ENCODE measurements at places on chromosomes 4 and X. TPM values are rescaled to one million over a fixed set of nuclear protein-coding genes. Genes with fewer than 3 reads are reported as not detected.

The KCND1 gene
- total RNA-seq: 0.38 TPM

DNA sequence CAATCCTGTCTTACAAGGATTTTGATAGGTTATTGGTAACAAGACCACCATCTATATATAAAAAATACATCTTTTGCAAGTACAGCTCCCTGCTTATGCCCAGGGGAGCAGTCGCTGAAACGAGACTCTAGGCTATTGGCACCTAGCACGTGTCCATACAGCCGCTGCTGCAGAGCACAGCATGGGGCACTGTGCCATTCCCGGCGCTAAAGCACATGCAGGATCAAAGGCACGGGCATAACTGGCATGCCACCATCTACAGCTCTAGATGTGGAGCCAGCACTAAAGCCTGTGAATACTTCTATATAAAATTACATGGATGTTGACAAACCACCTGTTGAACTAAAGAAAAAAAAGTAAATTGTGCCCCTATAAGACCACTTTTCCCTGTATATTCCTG, 144.8 kb downstream of the COL25A1 start:
- DNase-seq: no peak

GRCh38 chrX:20252381-20253231, 14.1 kb downstream of the RPS6KA3 start:
- peak; percentile 59 for DNase-seq

DNA sequence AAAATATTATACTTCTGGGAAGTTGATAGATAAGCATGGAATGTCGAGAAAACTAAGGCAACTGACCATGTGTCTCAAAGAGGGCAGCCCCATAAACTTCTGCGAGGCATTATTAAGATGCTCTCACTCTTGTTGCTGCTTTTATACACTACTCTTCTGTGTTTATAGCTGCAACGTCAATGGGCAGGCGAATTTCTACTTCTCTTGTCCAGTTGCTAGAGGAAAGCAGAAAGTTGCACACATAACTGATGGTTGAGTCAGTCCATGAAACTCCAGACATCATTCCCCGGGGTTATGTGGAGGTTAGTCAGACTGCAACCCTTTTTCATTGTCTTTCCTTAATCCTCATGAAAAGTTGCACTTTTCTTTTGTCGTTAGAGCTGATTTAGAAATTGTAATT, 39.8 kb downstream of the VCX3B start:
- DNase-seq: no peak

DNA sequence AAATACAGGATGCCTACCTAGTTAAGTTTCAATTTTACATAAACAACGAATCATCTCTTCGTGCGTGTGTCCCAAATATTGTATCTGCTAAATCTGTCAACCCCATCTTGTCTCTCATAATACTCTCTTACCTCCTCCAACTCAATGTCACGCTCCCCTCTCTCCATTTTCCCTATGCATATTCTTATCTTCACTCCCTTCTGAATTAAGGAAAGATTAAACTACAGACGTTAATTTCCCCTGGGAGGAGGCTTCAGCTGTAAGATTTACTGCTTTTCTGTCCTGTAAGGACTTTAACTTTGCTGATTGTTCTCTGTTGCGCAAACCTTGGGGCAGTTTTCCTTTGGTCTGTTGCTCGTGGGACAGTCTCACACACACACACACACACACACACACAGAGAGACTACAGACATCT, 455 bp upstream of the ABCB7 start:
- DNase-seq: no peak

The IGSF1 gene
- 0.98 TPM for total RNA-seq

- DNase-seq: no peak
Measured at GRCh38 chr4:150072906-150073714, 5.1 kb upstream of the DCLK2 start.

The MAGEA1 gene
- total RNA-seq: not detected

DNA sequence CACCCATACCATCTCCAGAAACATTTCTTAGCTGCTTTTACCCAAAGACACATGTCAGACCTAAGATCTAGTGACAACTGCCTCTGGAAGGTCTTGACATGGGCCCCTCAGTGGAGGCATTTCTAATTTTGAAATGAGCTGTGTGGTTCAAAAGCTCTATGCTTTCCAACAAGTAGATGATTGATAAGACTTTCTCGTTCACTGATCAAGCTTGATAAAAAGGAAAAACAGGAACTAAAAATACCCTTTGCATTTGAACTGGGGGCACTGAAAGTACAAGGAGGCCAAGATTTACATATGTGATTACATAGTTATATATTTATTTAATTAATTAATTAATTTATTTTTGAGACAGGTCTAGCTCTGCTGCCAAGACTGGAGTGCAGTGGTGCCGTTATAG, 61.3 kb upstream of the SCOC start:
- no peak for DNase-seq

The ABCG2 gene
- total RNA-seq: 0.97 TPM

The DACH2 gene
- total RNA-seq: 0.32 TPM

GRCh38 chr4:114563536-114564315, 34.9 kb upstream of the UGT8 start:
- DNase-seq: no peak

The CENPVL1 gene
- not detected for total RNA-seq

DNA sequence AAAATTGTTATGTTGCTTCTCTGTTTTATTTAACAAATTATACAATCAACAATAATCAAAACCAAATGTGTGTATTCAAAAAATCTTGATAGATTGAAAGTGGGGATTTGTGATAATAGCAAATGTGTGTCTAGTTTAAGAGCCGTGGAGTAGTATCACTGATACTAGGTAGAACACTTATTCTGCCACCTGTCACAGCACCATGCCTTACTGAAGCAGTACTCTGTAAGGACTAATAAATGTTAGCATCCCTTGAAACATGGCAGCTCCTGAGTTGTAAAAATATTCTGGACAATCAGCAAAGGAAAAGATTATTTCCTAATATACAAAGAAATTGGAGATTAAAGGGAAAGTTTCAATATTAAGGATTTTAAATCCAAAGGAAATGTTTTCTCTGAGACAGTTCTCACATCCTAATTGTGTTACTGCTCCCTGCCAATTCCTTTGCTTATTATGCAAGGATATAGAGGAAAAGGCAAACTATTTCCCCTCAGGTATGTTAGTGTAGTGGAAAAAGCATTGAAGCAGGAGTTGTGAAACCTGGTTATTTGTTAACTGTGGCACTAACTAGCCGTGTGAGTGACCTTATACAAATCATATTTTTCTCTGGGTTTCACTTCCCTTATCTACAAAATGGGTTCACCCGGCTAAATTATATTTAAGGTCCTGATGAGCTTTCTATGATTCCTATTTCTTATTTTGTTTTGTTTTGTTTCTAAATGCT, 303.1 kb downstream of the ARHGAP24 start:
- no peak for DNase-seq

GRCh38 chrX:38768079-38768478, 33.2 kb upstream of the MID1IP1 start:
- DNase-seq: no peak
